ENCODE measurements at places on chromosomes 6 and 20. TPM values are rescaled to one million over a fixed set of nuclear protein-coding genes. Genes with fewer than 3 reads are reported as not detected.

Gene CPNE5
- polyA plus RNA-seq: 12.2 TPM

DNA sequence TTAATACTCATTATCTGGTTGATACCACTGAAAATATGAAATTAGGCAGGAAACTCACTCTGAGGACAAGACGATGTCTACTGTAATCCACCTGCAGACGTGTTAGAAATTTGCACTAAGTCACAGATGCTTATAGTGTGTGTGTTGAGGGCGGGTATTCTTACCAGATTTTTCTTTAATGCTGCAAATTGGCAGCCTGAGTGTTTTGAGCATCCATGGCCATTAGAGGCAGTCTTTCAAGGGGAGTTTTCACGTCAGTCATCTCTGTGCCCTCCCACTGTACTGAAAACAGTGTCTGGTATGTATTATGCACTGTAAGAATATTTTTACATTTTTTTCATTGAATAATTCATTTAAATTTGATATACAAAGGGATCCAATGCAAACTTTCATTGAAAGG is 266.5 kb upstream of the QKI start:
- DNase-seq: no peak

GRCh38 chr6:143000811-143001210 is 55.8 kb upstream of the HIVEP2 start:
- DNase-seq: no peak

GRCh38 chr6:56541741-56542360 is 100.8 kb downstream of the DST start:
- no peak for DNase-seq

Data from left renal cortex interstitium (tissue), 4 donors.